ENCODE measurements at places on chromosomes 7 and 10.

GRCh38 chr10:15735763-15736162, 16.0 kb upstream of the ITGA8 start:
- no peak for DNase-seq

DNA sequence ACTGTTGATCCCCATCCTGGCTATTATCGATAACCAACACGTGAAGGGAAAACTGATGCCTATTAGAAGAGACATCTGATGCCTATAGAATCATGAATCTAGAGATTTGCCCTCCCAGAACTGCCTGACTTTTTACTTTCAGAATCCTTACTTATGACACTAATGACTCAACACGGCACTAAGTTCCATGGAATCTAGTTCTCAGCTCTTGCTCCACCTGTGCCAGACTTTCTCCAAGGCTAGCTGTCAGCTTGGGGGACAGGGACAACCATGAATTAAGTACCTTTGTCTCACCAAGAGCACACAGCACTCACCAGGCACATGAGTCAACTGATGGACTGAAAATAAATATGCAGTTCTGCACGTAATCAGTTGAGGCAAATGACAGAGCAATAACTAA, 184.2 kb downstream of the FRMD4A start:
- no peak for DNase-seq

DNA sequence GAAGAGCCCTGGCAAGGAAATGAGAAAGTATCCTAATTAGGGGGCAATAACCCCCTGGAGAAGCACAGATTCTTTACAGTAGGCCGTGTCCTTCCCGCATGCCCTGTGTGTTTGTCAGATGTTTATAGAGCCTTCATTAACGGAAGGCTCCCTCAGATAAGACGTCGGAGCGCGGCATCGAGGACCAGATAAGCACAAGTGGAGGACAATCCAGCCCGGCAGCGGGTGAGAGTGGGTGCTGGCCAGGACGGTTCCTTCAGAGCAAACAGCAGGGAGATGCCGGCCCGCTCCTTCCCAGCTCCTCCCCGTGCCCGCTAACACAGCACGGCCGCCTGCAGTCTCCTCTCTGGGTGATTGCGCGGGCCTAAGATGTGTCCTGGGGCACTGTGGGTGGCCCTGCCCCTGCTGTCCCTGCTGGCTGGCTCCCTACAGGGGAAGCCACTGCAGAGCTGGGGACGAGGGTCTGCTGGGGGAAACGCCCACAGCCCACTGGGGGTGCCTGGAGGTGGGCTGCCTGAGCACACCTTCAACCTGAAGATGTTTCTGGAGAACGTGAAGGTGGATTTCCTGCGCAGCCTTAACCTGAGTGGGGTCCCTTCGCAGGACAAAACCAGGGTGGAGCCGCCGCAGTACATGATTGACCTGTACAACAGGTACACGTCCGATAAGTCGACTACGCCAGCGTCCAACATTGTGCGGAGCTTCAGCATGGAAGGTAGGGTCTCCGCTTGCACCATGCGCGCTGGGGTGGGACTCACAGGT, at the start of gene GDF2:
TSS of gene GDF2 (plus strand) at position 155 of the 762 bp plus-strand sequence. CDS start at position 370, 215 bp downstream.
- DNase-seq: no peak

GRCh38 chr7:22726907-22727713, at the start of gene IL6:
TSS of gene IL6 (plus strand) at chr7:22727200. CDS start at chr7:22727263, 63 bp downstream.
- peak; percentile 91 for DNase-seq

DNA sequence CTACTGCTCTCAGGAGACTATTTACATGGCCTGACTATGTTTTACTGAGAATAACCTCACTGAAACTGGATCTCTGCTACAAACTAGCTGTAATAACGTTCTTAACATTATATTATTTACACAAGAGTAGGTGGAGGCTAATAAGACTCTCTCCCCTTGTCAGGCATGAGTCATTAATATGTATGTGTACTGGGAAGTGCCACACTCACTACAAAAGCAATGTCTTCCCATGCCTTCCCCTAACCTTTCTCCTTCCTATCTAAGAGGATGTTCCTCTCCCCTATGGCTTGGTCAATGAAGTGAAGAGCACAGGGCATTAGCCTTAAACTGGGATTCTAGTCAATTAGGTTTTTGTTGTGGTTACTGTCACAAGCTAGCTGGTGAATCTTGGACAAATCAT, 147.9 kb downstream of the DGKB start:
- DNase-seq: peak; percentile 33

Measured in Caki2 (cell line).